Activated T-cell treated with anti-CD3 and anti-CD28 coated beads for 48 hours (primary cell): ENCODE measurements at places on chromosomes 4 and X.

DNA sequence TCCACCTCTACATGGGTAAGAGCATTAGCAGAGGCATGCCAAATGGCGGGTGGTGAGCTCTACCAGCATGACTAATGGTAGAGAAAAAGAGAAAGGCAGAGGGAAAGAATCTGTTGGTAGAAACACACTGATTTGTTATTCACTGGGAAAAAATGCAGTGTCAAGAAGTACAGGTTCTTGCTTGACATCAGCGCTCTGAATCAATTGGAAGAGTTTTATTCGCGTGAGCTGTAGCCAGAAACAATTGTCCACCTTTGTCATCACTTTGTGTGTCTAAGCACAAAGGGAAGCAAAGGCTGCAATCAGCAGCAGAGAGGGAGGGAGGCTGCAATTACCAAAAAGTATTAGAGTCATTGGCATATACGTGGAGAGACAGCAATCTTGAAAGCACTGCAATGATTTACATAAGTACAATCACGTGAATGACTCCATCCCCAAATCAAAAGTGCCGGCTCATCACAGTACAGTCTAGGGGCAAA, 67.7 kb upstream of the HS3ST1 start:
- no peak for DNase-seq

- DNase-seq = no peak
Measured at GRCh38 chr4:108114503-108114902, 54.2 kb downstream of the LEF1 start.

DNA sequence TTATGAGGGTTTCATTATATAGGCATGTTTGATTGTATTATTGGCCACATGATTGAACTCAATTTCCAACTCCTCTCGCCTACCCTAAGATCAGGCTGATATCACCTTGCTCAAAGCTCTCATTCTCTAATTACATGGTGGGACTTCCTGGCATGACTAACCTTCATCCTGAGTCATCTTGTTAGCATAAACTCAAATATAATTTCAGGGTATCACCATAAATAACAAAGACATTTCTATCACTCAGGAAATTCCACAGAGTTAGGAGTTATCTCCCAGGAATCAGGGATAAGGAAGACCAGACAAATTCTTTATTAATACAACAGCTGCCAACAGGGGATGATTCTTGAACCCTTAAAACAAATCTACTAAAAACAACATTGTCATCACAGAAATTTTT, 90.7 kb downstream of the NDST3 start:
- no peak for DNase-seq

GRCh38 chr4:76499461-76499860, 64.4 kb downstream of the SHROOM3 start:
- DNase-seq = no peak

DNA sequence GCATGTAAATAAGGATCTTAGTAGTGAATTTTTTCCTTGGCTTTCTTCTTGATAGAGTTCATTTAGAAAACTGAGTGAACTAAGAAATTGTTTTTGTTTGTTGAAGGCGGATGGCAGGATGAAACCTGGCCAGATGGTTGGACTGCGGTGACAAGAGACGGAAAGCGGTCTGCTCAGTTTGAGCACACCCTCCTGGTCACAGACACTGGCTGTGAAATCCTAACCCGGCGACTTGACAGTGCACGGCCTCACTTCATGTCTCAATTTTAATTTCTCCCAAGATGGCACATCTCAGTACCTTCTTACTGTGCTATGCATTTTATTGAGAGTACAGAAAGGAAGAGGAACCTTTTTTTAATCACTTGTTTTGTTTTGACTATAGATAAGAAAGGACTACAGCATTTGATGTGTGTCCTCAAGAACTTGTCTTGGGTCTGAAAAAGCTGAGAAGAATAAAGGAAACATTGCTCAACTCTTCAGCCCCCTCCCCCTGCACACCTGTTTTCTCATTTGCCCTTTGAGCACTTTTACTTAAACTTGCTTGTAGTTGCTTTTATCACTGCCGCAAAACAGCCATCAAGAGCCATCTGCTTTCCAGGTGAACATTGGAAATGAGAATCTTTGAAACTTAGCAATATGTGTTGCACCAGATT, 27.4 kb downstream of the ADH5 start:
- DNase-seq = no peak

DNA sequence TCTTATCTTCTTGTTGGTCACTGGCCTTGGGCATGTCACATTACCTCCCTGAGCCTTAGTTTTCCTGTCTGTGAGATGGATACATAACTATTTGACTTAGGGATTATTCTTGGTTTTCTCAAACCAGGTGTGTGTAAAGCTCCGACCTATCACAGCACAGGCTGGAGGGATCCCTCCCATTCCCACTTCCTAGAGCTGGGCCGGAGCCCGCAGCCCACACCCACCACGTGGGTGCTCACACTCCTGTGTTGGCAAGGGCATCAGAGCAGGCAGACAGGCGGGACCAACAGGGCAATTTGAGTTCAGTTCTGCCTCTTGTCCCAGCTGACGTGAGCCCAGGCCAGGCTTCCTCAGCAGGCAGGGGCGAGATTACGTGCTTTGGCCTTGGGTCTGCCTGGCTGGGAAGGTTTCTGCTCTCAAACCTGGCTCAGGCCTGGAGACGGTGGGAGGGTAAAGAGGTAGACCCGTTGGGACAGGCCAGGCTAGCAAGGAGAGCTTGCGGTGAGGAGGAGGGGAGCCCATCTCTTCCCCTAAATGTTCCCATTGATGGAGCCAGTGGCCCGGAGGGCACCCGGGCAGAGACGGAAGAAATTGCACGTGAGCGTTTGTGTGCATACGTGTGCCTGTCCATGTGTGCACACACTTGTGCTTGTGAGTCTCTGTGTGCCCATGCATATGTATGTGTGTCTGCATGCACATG, 734 bp upstream of the SH3TC1 start:
- no peak for DNase-seq

GRCh38 chr4:173991316-173991715, 292.2 kb downstream of the FBXO8 start:
- DNase-seq = no peak
